ENCODE measurements at places on chromosomes 7 and 10.
A peak's percentile ranks its signal among the peaks of the same experiment; 100 is the strongest.

DNA sequence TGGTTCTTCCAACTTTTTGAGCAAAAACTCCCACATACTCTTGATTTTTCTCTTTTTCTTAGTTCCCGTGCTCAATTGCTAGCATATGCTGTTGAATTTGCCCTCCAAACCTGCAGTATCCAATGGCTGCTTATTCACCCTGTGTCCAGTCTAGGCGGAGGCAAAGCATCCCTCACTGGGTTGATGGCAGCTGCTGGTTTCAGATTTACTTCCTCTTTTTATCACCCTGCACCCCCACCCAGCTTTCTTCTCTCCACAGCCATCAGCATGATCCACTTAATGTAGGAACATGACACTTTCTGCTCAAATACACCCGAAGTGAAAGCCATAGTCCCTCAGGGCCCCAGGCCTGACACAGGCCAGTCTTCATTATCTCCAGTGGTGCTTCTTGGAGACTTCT, 87.6 kb upstream of the ADARB2 start:
- DNase-seq, result no peak

GRCh38 chr7:44194562-44195145, 5.4 kb upstream of the GCK start:
- no peak for DNase-seq

GRCh38 chr7:43458330-43459018, 124.4 kb upstream of the STK17A start:
- no peak for DNase-seq

- no peak for DNase-seq
Measured at GRCh38 chr7:105674200-105674920, 93.1 kb upstream of the EFCAB10 start.

DNA sequence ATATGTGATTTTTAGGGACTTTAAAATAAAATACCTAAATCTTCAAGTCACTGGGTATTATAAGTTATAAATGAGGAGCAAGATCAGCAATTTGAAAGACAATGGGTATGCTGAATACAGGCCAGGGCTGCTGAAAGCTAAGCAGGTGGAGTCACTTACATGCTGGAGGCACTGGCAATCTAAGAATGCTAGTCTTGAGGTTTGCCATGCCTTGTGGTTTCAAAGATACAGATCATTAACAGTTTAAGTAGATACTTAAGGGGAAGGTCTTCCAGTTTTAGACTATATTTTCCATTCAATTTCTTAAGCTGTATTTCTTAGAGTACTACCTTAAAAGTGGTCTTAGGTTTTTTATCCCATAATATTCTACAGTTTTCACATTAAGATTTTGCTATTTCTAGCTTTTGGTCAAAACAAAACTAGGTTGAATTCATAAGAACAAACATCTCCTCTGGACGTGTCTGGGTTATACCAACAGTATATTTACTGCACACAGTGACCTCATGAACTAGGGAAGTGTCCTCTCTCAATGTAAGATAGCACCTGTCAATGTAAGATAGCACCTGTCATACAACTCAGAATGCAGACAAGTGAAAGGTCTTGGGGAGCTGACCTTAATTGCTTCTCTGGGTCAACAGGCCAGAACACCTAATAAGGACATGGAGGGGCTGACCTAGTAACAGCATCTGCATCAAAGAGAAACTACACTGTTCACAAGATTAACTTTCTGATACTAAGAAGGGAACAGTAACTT, 2.0 kb downstream of the SRI start:
- DNase-seq, result no peak

DNA sequence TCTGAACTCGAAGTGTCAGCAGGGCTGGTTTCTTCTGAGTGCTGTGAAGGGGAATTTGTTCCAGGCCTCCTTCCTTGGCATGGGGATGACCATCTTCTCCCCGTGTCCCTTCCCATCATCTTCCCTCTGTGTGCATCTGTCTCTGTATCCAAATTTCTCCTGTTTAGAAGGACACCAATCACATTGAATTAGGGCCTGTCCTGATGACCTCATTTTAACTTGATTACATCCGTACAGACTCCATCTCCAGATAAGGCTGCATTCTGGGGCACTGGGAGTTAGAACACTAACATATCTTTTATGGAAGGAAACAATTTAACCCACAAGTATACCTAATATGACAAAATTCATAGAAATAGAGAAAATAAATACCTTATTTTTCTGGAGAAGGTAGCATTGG, 76.8 kb upstream of the ANKRD1 start:
- DNase-seq, result no peak

GRCh38 chr7:129670656-129671055, 59.1 kb downstream of the NRF1 start:
- DNase-seq, result no peak

DNA sequence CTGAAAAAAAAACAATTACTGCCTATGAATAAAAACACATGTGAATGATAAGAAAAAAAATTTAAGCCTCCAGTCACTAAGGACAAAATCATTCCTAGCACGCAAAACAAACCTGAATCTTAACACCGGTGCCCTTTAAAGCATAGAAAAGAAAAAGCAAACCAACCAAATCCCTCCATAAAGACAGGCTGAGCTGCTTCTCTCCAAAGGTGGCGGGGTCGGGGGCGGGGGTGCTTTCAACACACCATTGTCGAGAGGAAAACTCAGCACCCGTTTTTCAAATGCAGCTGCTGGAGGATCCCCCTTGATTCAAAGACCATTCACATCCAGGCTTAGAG, 1.4 kb downstream of the ST8SIA6 start:
- DNase-seq, result no peak

DNA sequence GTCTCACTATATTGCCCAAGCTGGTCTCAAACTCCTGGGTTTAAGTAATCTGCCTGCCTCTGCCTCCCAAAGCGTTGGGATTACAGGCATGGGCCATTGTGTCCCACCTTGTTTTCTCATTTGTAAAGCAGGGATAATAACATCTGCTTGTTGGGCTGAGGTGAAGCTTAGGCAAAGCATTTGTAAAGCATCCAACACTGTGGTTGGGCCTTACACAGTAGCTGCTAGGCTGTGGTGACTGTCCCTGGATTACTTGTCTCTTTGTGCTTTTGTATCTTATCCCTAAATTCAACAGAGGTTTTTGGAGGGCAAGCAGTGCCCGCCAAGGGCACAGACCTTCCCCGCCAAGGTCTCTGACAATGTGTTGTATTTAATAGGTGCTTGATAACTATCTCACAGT, 14.3 kb downstream of the HKDC1 start:
- no peak for DNase-seq

- no peak for DNase-seq
Measured at GRCh38 chr10:86367152-86367951, 757 bp upstream of the GRID1 start.

DNA sequence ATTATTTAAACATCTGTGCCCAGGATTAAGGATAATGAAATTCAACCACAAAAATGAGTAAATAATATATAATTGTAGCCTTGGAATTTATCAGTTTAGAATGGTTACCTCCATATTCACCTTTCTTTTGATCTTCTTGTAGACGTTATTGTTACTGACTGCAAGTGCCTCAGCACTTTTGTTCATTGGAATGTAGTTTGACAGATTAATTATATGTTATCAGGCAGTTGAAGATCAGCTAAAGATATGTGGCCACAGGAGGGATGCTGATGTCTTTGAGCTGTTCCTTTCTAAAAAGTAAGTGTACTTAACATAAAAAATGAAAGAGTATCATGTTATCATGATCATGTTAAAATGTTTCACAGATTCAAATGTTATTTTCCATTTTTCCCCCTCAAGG, 5.6 kb downstream of the LRRC72 start:
- DNase-seq, result no peak

DNA sequence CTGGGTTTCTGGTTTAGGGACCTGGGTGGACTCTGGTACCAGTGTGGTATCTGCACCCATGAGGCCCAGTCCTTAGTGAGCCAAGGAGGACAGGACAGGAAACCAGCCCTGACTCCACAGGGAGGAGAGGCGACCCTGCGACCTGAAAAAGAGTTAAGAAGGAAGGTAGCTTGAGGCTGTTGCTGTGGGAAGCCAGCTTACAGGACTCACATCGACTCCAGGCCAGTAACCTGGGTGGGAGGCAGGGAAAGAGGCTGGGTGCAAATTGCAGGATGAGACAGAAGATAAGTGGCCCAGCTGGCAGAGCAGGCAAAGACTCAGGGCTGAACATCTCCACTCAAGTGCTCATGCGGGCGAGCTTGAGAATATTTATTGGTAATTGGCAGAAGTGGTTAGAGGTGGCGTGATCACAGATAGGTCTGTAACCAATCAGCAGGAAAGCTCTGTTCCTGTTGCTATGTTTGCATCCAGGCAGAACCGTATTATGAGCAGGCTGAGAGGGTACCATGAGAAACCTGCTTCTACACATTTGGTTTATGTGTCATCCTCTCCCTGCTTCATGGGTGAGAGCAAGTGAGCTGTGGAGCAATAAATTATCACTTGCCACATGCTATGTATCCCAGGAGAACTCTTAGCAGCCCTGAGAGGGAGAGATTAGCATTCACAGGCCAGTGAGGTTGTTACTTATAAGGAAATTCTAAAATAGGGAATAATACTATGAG, 11.0 kb downstream of the TLL2 start:
- no peak for DNase-seq

DNA sequence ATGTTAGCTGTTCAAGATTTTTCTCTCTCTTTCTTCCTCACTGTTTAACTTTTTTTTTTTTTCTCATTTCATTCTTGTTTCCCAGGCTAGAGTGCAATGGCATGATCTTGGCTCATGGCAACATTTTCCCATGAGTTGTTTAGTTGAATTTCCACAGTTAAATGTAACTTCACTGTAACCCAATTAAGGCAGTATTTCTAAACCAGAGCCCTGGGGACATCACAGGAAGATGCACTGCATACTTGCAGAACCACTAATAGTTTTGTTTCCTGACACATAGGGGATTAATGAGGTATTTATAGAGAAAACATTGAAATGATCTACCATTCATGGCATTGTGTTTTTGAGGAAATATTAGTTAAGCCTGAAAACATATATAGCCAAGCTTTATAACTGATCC, 795.6 kb upstream of the GHITM start:
- no peak for DNase-seq

- no peak for DNase-seq
Measured at GRCh38 chr10:132891368-132891767, 51.0 kb downstream of the CFAP46 start.

- DNase-seq, result no peak
Measured at GRCh38 chr10:53395449-53395848, 622.9 kb upstream of the MBL2 start.

- no peak for DNase-seq
Measured at GRCh38 chr7:42854571-42855118, 57.2 kb downstream of the C7orf25 start.

- DNase-seq, result no peak
Measured at GRCh38 chr7:1220977-1221745, 11.5 kb upstream of the UNCX start.

DNA sequence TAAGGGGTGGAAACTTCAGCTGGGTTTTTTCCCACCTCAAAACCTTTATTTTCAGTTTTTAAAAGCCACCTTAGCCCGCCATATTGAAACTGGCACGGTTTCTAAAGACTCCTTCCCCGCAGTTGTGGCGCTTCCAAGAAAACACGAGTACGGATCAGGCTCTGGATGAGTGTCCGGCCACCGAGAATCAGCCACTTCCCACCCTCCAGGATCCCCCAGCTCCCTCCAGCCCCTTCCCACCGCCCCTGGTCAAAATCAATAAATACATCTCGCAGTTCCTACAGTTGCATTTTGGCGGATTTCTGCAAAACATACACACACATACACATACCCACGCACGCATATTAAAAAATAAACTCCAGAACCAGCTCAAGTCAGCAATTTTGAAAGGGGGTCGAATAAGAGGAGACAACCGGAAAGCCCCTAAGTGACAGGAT, 1.1 kb downstream of the SFMBT2 start:
- no peak for DNase-seq

- DNase-seq, result no peak
Measured at GRCh38 chr10:78044699-78045098, 11.0 kb downstream of the RPS24 start.

GRCh38 chr10:44473146-44473545, 88.2 kb upstream of the CXCL12 start:
- no peak for DNase-seq

- no peak for DNase-seq
Measured at GRCh38 chr10:90413196-90413595, 444.6 kb downstream of the HTR7 start.

GRCh38 chr7:118245267-118246040, 20.9 kb downstream of the ANKRD7 start:
- no peak for DNase-seq

GRCh38 chr7:69668339-69668870, 70.1 kb downstream of the AUTS2 start:
- DNase-seq, result no peak

DNA sequence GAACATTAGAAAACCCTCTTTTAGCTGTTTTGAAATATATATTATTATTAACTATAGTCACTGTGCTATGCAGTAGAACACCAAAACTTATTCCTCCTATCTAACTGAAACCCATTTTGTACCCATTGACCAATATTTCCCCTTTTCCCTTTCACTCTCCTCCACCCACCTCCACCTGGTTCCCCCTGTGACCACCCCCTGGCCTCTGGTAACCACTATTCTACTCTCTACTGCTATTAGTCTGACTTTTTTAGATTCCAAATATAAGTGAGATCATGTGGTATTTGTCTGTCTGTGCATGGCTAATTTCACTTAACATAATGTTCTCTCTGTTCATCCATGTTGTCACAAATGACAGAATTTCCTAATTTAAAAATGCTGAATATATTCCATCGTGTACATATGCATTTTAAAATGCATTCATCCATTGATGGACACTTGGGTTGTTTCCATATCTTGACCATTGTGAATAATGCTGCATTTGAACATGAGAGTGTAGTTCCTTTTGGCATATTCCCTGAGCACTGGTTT, 18.7 kb downstream of the TBC1D12 start:
- no peak for DNase-seq

DNA sequence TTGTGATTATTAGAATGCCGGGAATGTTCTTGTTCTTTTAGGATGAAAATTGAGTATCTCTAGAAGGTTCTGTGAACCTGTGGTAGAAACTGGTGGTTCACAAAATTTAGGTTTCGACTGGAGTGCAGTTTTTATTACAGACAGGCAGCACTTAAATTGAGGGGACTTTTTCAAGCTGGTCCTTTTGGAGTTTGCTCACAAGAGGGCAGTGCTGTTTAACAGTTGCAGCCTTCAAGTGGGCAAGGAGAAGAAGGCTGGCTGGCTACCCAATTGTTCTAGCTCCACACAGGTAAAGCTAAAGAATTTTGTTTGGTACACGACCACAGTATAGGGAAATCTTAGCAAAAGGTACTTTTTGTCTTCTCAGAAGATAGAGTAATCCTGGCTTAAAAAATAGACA, 233.6 kb downstream of the SNX13 start:
- DNase-seq, result peak; percentile 23

All from CD8-positive, alpha-beta memory T cell (primary cell).